NCI-H1694 treated with DMSO at 0.1 percent for 48 hours (cell line): ENCODE measurements at places on chromosomes 5 and 9.

- DNase-seq = no peak
Measured at GRCh38 chr5:137847687-137848086, 20.0 kb upstream of the MYOT start.

- no peak for DNase-seq
Measured at GRCh38 chr5:93850311-93850710, 108.9 kb upstream of the POU5F2 start.

GRCh38 chr5:96816411-96816939 lies 8.7 kb upstream of the ERAP1 start:
- DNase-seq = no peak

DNA sequence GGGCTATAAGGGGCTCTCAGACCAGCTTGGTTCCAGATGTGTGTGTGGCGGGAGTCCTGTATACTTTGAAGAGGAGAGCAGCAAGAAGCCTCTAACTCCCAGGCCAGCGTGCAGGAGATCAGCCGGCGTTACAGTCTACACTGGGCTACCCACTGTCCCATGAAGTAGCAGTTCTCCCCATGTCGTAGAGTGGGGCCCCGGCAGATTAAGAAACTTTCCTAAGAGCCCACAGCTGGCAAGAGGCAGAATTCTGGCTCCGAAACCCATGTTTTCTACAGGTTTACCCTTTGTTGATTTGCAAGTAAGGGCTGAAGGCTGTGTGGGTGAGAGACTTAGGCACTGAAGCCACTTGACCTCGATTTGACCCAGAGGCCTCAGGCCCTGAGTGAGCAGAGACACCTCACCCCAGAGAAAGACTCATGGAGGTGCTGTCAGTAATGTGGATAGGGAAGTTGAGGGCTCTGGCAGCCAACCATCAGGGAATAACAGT lies 881 bp upstream of the B4GALT1 start:
- DNase-seq = no peak

- DNase-seq = no peak
Measured at GRCh38 chr5:56161439-56161823, 71.7 kb downstream of the ANKRD55 start.

GRCh38 chr5:89850513-89850865 lies 559.1 kb downstream of the CETN3 start:
- no peak for DNase-seq

DNA sequence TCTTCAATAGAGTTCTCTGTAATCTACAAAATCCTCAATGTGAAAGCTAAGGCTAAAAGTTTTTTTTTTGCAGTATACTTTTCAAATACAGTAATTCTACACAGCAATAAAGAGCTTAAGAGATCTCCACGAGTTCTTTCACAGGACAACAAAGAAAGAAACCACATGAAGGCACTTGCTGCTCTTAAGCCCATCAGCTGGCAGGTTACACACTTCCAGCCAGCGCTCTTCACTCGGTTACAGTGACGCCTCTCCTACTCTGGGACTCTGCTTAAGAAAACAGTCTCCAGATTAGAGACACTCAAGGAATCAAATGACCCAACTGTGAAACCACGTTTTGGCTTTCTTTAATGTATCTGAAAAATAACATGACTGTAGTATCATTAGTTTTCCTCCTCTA lies 85.0 kb downstream of the ROR2 start:
- DNase-seq = no peak

- no peak for DNase-seq
Measured at GRCh38 chr9:35526087-35526801, 36.3 kb downstream of the RUSC2 start.

DNA sequence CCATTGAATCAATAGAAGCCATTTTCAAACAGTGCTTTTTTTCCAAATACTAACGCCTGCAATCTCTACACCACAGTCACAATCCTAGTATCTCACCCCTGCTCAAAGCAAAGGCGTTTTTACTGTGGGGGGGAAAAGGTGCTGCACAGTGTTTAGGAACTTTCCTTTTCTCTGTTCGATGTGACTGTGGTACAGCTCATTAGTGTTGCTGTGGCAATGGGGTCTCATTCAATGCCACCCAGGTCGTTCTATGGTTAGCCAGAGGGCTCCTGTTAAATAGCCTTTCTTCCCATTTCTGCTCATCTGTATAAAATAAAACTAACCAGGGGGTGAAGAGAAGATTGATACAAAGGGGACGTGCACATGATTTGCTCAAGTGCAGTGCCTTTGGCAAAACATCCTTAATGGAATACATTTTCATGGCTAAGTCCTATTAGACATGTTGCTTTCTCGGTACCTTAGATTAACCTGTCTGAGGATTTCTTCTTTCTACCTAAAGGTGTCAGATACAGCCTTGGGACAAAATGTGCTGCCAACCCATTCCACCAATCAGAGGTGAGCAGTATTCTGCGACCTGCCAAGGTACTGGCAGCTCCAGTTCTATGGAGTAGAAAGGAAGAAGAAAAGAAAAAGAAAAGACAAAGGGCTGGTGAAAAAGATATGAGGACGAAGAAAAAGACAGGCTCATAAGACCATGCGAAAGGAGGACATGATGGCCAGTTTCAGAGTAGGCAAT lies 651.4 kb upstream of the DMAC1 start:
- DNase-seq = no peak

DNA sequence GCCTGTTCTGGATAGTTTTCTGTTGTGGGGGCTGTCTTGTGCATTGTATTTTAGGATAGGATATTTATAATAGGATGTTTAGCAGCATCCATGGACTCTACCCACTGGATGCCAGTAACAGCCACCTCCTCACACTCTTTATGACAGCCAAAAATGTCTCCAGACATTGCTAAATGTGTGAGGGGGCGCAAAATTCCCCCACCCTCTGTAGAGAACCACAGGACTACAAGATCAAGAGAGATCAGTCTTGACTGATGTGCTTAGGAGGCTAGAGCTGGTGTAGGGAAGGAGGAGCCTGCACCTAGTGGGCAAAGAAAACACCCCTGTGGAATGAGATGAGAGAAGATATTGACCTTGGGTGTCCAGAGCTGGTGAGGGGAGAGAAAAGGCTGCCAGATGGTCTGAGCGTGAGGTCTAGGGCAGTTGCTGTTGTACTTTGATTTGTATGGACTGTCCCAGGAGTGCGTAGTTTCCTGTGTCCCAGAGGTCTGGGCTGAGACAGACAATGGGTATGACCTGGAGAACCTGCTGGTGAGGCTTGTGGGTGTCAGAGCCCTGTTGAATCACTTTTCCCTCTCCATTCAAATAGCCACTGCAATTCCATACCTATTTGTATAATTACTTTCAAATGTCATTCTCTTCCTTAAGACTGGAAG lies 16.3 kb downstream of the DAPK1 start:
- no peak for DNase-seq

- DNase-seq = no peak
Measured at GRCh38 chr5:151811593-151812321, 40.0 kb downstream of the G3BP1 start.

DNA sequence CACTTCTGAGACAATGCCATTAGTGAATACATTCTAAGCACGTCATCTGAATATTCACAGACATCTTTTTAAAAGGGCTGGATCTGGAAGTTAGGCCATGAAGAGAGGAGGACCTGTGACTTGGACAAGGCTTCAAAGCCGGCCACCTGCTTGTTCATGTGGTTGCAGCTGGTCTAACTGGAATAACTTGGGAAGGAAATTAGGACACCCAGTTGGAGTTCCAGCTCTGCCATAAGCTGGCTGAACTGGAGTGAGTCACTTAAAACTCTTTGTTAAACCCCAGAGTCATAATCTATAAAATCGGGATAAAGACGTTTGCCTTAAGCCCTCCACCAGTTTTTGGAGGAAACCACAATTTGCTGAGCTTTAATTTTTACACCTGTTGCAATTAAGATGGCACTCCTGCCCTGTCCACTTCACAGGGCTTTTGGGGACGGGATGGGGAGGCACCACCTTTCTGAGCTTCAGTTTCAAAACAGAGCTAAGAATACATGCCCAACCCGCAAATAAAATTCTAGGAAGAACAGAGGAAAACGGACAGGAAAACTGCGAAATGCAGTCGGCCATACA lies 536 bp upstream of the STX17 start:
- no peak for DNase-seq

DNA sequence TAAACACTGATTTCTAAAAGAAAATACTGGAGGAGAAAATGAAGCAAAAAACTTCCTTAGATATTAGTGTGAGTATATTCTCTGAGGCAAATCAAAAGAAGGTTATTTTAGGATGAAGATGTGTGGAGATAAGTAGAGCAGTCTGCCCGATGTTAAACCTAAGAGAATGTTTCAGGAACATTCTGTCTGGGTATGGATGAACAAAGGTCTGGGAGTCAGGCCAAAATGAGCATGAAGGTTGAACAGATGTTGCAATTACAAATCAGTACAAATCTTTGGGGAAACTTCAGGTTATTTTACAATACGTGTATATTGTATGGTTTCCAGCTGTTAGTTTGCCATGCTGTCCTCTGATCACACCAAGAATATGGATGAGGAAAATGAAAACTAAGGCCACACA lies 14.4 kb upstream of the CEP78 start:
- DNase-seq = no peak

DNA sequence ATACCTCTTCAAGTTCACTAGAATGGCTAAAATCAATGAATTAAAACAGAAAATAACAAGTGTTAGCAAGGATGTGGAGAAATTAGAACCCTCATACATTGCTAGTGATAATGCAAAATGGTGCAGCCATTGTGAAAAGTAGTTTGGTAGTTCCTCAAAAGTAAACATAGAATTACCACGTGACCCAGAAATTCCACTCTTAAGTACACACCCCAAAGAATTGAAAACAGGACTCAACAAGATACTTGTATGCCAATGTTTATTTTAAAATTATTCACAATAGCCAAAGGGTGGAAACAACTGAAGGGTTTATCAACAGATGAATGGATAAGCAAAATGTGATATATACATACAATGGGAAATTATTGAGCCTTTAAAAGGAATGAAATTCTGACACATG lies 70.3 kb downstream of the BARX1 start:
- no peak for DNase-seq

DNA sequence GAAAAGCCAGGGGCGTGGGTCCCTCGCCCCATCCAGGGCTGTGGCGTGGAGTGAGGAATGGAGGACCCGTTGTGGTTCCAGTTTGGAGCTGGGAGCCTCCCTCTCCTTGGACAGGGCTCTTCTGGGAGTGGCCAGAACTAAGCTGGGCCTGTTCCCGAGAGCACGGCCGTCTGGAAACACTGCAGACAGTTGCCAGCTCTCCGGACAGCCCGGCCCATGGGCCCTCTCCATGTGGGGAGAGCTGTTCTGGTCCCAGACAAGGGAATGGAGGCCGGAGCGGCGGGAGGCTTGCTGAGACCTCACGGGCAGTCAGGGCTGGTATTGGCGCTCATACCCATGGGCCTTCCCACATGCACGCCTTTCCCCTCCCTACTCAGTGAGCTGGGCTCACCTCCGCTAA lies 45.2 kb upstream of the FCN2 start:
- DNase-seq = no peak
